ENCODE measurements at places on chromosomes 16 and 17.

DNA sequence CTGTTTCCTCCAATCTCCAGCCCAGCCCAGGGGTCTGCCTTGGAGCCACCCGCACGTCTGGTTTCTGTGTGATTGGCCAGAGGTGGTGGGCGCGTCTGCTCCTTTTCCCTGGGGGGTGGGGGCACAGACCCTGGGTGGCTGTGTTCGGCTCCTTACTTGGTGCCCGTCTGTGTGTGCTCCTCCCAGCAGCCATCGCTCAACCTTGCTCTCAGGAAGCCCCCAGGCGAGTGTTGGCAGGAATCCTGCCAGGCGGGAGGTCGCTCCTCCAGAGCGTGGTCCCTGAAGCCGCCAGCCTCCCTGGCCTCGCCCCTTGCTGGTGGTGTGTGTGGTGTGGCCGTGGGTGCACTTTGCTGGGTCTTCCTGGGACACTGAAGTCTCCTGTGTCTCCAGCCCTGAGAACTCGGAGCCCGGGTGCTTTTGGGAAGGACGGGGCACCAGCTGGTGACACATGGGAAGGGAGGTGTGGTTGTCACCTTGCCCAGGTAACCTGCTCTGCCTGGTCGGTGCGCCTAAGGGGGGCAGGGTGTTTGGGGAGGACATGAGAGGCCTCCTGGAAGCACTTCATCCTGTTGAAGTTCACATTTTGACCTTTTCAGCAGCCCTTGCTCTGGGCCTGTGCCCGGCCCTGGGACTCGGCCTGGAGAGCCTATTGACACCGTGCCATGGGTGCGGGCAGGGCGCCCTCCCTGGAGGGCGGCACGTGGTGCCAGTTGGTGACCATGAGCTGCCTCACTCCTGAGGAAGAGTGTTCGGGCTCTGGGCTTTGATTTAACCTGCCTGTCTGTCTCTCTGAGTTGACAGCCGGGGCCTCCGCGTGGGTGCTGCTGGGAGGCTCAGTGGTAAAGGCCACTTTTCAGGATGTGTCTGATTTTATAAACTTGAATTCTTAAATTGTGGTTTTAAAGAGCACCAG lies 49.0 kb upstream of the ZNF750 start:
- no peak for DNase-seq

GRCh38 chr17:46733837-46734475 lies 84.5 kb downstream of the WNT3 start:
- DNase-seq = no peak

- DNase-seq = no peak
These were observed 533.2 kb upstream of the CDH5 start for GRCh38 chr16:65833171-65833871.

DNA sequence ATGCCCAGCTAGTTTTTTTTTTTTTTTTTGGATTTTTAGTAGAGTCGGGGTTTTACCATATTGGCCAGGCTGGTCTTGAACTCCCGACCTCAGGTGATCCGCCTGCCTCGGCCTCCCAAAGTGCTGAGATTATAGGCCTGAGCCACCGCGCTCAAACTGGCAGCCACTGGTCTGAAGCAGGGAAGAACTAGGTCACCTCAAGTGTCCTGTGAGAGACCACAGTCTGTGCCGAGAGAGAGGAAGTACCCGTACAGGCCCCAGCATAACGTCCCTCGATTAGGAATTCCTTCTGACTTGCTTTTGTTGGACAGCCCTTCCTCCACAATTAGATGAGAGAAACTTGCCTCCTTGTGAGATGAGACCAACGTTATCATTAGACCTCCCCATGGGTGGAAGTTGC lies 13.7 kb upstream of the CD300E start:
- no peak for DNase-seq

DNA sequence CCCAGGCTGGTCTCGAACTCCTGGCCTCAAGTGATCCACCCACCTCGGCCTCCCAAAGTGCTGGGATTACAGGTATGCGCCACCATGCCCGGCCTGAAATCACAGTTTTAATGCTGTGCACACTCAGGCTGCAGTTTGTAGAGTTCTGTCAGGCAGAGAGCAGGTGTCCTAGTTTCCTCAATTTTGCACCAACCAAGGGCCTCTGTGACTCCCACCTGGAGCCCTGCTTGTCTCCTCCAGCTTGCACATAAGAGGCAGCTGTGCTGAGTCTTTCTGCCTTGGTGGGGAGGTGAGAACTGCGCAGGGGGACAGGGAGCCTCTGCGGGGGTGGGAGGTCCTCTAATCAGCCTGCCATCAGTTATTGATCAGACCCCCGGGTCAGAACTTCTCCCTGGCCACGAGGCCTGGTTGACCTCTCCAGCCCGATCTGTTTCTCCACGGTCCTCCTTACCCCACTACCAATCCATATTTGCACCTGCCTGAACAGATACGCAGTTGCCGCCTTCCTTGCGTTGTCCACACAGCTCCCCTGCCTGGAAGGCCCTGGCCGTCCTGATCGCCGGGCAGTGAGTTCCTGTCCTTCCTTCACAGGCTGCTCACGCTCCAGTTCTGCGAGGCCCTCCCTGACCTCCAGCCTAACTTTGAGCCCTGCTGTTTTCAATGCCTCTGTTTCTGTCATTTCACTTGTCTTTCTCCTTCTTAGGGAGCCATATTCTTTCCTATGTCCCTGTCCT lies 48.1 kb upstream of the SIAH1 start:
- DNase-seq = no peak

DNA sequence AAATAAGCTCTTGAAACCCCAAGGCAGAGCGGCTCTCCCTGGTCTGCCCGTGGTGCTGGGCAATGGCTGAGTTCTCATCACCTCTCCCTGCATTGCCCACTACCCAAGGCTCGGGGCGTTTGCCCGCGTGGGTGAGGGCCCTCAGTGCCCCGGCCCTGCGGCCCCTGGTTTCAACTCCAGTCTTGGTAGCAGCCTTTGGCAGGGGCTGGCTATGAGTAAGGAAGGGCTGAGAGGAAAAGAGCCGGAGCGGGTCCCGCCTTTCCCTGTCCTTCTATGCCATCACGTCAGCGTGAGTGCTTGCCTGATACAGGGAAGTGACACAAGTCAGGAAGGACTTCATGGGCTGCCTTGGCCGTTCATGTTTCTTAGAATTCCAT lies 71.7 kb upstream of the CBX4 start:
- DNase-seq = no peak

DNA sequence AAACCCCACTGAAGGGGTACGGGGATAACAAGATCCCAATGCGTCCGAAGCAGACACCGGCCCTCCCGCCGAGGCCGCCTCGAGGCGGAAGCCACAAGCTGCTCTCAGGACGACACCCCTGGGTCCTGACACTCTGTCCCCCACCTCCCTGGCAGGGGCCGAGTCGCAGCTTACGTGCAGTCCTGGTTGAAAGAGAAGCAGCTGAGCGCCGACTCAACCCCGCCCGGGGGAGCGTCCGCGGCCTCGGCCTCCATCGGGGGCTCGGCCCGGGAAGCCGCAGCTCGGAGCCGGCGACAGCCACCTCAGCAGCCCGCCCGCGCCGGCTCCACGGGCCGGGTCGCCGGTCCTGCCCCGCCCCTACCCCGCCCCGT lies at the start of gene WIPI1:
Gene WIPI1, minus strand, starts transcription at position 329 of the 371 bp plus-strand sequence. Its CDS starts 75 bp downstream, at position 254.
- no peak for DNase-seq

Data from activated naive CD4-positive, alpha-beta T cell treated with Interleukin-2 at 50 U/mL for 16 hours (primary cell).